ENCODE measurements at places on chromosomes 11 and 22.

- DNase-seq = peak; percentile 94
Measured at GRCh38 chr11:75582895-75583717, 21.1 kb downstream of the SERPINH1 start.

DNA sequence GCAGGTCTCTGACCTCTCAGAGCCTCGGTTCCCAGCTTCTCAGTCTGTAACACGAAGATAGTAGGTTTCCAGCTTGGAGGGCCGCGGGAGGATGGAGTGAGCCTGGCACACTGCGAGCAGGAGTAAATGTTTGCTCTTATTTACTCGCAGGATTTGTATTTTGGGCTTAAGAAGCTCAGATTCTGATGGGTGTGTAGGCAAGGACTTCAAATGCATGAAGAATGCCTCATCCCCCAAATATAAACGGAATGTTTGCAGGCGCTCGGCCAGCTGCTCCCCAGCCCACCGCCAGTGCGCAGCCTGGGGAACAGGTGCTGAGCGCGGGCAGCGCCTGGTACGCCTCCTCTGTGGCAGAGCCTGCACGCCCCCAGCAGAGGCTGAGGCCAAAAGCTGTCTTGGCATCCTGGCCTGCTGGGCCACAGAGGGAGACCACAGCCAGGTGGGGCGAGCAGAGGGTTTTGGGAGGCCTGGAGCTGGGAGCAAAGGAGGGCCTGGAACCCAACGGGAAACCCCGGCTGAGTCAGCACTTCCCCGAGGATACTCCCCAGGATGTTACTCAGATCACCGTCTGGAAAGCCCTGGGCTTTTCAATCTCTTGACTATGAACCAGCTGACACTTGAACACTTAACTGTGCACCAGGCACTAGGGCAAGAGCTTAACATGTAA, 9.4 kb downstream of the EHD1 start:
- DNase-seq = peak; percentile 92

DNA sequence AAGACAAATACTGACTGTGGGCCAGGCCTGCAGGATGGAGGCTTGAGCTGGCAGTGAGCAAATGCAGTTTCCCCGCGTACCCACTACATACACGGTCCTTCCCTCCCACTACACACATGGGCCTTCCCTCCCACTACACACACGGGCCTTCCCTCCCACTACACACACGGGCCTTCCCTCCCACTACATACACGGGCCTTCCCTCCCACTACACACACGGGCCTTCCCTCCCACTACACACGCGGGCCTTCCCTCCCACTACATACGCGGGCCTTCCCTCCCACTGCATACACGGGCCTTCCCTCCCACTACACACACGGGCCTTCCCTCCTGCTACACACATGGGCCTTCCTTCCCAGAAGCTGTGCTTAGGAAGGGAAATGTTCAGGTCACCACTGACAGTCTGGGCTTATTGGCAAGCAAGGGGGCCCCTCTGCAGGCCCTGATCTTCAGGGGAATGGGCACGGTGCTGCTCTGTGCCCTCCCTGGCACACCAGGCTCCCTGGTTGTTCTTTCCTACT, 10.8 kb downstream of the DNAL4 start:
- no peak for DNase-seq

DNA sequence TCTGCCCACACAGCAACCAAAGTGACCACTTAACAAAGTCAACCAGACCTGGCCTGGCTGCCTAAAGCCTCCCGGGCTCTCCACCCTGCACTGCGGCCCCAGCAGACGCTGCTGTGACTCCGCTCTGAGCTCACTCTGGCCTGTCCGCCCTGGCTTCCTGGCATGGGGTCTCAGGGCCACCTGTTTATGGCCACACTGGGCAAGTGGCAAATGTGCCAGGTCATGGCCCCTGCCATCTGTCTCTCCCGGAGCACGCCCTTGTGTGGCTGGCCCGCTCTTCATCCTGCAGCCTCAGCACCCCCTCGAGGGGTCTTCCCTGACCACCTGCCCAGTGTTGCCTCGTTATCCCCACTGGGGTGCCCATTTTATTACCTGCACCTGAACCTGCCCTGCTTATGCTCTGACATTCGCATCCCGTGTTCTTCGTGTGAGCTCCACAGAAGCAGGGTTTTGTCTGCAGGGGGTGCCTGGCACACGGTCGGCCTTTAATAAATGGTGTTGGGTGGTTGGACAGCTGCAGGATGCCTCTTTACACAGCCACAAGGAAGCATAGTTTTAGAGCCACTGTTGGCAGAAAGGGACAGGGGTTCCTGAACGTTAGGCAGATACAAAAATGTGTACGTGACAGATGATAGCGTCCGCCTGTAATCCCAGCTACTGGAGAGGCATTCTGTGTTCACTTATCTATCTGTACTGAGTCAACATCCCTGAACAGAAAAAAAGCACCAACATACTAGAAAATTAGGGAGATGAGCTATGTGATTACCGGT, 785.6 kb downstream of the TBC1D22A start:
- DNase-seq = peak; percentile 68

DNA sequence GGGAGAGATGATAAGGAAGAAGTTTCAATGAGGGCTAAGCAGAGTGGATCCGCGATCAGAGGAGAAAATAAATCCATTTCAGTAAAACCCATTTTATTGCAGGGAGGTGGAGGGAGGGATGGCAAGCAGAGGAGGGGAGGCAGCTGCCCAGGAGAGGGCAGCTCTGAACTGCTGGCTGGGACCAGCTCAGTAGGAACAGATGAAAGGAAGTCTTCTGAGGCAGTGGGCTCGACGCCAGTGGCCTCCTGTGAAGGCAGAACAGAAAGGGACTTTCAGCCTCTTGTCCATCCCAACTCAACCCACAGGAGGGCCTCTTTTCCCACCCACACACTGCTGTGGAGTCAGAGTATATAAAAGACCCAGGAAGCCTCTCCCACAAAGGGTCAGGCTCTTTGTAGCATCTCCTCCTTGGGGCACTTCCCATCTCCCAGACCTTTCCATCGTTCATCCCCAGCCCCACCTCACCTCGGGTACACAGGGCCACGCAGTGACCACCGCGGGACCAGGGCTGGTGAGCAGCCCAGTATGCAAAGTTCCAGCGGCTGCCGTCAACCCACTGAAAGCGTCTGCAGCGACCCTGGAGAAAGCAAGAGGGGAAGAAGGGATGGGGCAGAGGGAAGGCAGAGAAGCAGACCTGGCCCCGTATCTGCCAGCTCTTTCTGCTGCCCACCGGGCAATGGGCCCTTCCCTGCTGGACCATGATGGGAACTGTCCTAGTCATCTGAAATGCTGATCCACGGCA, 3.0 kb downstream of the PRG2 start:
- no peak for DNase-seq

GRCh38 chr11:133723056-133723455, 122.3 kb downstream of the SPATA19 start:
- peak; percentile 53 for DNase-seq

Data from tongue (tissue), 3 donors.